A549 treated with Hydrocortisone at 1 μM for 4 hours (cell line): ENCODE measurements at places on chromosomes 5 and 9. TPM values are rescaled to one million over a fixed set of nuclear protein-coding genes. Genes with fewer than 3 reads are reported as not detected.

The CARTPT gene
- total RNA-seq, result not detected in 5 replicates

The ASB6 gene
- total RNA-seq, result 23.2 to 25.0 TPM (median 24.4 TPM) in 5 replicates

The CNTLN gene
- total RNA-seq, result 3.9 to 6.5 TPM (median 5.3 TPM) in 5 replicates

The NEUROG1 gene
- not detected in 5 replicates for total RNA-seq

The RPL35 gene
- total RNA-seq, result 2,544 to 3,120 TPM (median 2,802 TPM) in 5 replicates

The MORN5 gene
- total RNA-seq, result not detected in 5 replicates

The ADAMTSL1 gene
- 0.03 to 0.11 TPM (median 0.07 TPM) in 5 replicates for total RNA-seq

The CER1 gene
- not detected in 5 replicates for total RNA-seq
